Panc1 (cell line): ENCODE measurements at places on chromosomes 6 and 20.

- H3K36me3 ChIP-seq = no peaks in the 10 kb centered on the region
- H3K27ac ChIP-seq = no peak overlapping the region
- no peaks in the 10 kb centered on the region for H3K27me3 ChIP-seq
- H3K4me3 ChIP-seq = no peak overlapping the region
- no peak for DNase-seq
Measured at GRCh38 chr20:47066484-47067270, 172.0 kb downstream of the EYA2 start.

DNA sequence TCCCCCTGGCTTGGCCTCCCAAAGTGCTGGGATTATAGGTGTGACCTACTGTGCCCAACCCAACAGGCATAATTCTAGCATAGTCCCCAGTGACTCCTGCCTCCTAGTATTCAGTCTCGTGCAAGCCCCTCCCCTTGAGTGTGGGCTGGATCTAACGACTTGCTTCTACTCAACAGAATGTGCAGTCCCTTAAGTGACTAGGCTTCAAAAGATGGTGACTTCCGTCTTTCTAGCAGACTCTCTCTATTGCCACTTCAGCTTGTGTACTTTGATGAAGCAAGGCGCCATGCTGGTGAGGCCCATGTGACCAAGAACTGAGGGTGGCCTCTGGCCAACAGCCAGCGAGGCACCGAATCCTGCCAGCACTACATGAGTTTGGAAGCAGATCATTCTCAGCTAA lies 109.6 kb upstream of the TRAF3IP2 start:
- no peaks in the 10 kb centered on the region for H3K36me3 ChIP-seq
- no peaks in the 10 kb centered on the region; the same call in 1 of the 2 replicates for H3K27me3 ChIP-seq
- no peak for DNase-seq
- no peak overlapping the region for H3K27ac ChIP-seq

DNA sequence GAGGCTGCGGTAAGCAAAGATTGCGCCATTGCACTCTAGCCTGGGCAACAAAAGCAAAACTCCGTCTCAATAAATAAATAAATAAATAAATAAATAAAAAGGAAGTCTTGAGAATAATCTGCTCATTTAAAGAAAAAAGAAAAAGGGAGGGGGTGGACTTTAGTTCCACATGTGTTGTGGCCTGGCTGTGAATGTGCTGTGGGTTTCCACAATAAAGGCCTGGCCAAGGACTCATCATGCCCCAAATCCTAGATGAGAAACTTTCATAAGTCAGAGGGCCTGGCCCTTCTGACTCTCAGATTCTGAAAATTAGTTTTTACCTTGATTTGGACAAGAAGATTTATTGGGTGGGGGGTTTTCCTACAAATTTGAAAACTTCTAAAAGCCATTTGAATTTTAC lies 48.4 kb downstream of the RIOK1 start:
- no peaks in the 10 kb centered on the region for H3K4me1 ChIP-seq
- H3K36me3 ChIP-seq = no peaks in the 10 kb centered on the region
- no peak overlapping the region for H3K27ac ChIP-seq
- H3K4me3 ChIP-seq = no peak overlapping the region
- H3K27me3 ChIP-seq = no peaks in the 10 kb centered on the region

GRCh38 chr6:21614226-21614625 lies 20.7 kb downstream of the SOX4 start:
- DNase-seq = no peak
- peaks cover 2% of the 10 kb centered on the region; the same call in 1 of the 2 replicates for H3K4me1 ChIP-seq
- no peak overlapping the region for H3K27ac ChIP-seq
- H3K36me3 ChIP-seq = no peaks in the 10 kb centered on the region
- no peaks in the 10 kb centered on the region for H3K27me3 ChIP-seq

GRCh38 chr6:47713200-47713599 lies 14.8 kb downstream of the ADGRF4 start:
- H3K36me3 ChIP-seq = no peaks in the 10 kb centered on the region
- no peaks in the 10 kb centered on the region for H3K27me3 ChIP-seq
- no peak overlapping the region for H3K27ac ChIP-seq
- no peaks in the 10 kb centered on the region for H3K4me1 ChIP-seq
- H3K4me3 ChIP-seq = no peak overlapping the region

DNA sequence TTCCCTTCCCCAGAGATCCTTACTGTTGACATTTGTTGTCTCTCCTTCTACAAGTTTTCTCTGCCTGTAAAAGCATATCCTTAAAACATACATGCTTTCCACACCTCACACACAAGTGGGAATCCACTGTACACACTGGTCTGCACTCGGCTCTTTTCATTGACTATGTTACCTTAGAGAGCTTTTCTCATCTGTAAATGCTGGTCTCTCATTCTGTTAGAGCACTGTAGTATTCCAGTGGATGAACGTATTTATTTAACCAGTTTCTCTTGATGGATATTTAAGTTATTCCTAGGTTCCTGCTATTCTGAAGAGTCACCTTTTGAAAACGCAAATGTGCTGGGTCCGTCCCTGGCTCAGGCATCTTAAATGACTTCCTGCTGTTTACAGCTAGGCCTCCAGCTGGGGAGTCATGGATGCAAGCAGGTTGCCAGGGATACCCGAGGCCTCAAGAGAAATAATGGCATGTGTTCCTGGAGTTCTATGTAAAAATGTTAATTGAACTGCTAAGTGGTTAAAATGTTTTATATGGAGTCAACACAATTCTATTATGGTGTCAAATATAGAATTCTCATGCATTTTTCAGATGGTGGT lies 61.1 kb upstream of the TGM3 start:
- H3K27me3 ChIP-seq = no peaks in the 10 kb centered on the region
- H3K36me3 ChIP-seq = no peaks in the 10 kb centered on the region
- no peak for DNase-seq
- H3K4me3 ChIP-seq = no peak overlapping the region
- no peak overlapping the region for H3K27ac ChIP-seq

DNA sequence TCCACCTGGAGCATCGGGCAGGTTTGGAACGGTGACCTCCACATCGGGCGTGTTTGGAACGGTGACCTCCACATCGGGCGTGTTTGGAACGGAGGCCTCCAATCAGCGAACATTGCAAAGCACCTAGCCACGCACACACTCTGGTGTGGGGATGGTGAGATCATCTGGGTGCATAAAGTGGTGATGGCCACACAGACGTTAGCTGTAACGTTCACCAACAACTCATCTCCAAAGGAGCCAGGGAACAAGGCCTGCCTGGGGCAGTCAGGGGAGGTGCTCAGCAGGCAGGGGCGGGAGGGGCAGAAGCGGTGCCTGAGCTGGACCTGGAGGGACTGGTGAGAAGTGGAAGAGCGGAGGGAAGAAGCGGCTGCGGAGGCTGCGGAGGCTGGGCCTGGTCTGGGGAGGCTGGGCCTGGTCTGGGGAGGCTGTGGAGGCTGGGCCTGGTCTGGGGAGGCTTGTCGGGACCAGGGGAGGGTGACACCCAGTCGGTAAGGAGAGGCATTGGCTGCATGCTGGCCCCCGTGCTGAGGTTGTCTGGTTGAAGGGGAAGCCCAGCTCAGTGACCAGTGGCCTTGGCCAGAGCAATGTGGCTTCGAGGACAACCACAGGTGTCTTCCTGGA lies 89.9 kb downstream of the PSMB1 start:
- H3K27ac ChIP-seq = no peak overlapping the region
- no peak overlapping the region for H3K4me3 ChIP-seq
- peaks cover 16% of the 10 kb centered on the region for H3K27me3 ChIP-seq
- H3K36me3 ChIP-seq = no peaks in the 10 kb centered on the region

DNA sequence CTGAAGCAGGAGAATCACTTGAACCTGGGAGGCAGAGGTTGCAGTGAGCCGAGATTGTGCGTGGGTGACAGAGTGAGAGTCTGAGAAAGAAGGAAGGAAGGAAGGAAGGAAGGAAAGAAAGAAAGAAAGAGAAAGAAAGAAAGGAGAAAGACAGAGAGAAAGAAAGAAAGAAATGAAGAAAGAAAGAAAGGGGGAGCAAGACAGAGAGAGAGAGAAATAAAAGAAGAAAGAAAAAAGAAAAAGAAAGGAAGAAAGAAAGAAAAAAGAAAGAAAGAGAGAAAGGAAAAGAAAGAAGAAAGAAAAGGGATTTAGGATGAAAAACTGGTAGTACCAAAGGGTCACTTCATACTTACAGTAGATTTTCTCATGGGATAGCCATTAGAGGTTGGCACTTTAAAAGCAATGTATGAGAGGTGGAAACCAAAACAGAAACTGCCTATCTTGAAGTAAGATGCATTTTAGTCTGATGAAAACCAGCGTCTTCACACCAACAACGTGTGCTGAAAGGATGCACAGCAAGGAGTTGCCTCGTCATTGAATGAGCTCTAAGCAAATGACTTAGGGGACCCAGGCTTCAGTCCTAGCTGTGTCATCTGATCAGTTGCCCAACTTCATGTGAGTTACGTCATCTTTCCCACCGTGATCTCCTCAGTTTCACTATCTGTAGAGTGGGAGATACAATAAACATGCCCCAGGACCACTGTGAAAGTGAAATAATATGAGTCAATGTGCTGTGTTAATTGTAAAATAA lies 133.9 kb upstream of the NEDD9 start:
- no peaks in the 10 kb centered on the region for H3K4me1 ChIP-seq
- H3K36me3 ChIP-seq = no peaks in the 10 kb centered on the region
- H3K27me3 ChIP-seq = no peaks in the 10 kb centered on the region; the same call in 1 of the 2 replicates
- H3K4me3 ChIP-seq = no peak overlapping the region
- no peak for DNase-seq

GRCh38 chr6:33762713-33763112 lies 16.0 kb upstream of the IP6K3 start:
- no peaks in the 10 kb centered on the region for H3K36me3 ChIP-seq
- H3K4me3 ChIP-seq = no peak overlapping the region
- DNase-seq = no peak
- no peaks in the 10 kb centered on the region for H3K27me3 ChIP-seq
- H3K4me1 ChIP-seq = peaks cover 15% of the 10 kb centered on the region

- DNase-seq = no peak
- H3K27me3 ChIP-seq = peaks cover 11% of the 10 kb centered on the region
- H3K4me3 ChIP-seq = no peak overlapping the region
- H3K27ac ChIP-seq = no peak overlapping the region
- H3K4me1 ChIP-seq = no peaks in the 10 kb centered on the region
Measured at GRCh38 chr20:1001116-1001515, 995 bp downstream of the RSPO4 start.

GRCh38 chr20:38573413-38573812 lies 7.6 kb upstream of the ADIG start:
- H3K4me3 ChIP-seq = no peak overlapping the region
- no peaks in the 10 kb centered on the region for H3K4me1 ChIP-seq
- peaks cover 30% of the 10 kb centered on the region for H3K36me3 ChIP-seq
- H3K27ac ChIP-seq = no peak overlapping the region

GRCh38 chr6:62978920-62979319 lies 232.3 kb upstream of the FKBP1C start:
- H3K4me3 ChIP-seq = no peak overlapping the region
- no peaks in the 10 kb centered on the region for H3K36me3 ChIP-seq
- no peaks in the 10 kb centered on the region for H3K4me1 ChIP-seq
- H3K27me3 ChIP-seq = no peaks in the 10 kb centered on the region
- H3K27ac ChIP-seq = no peak overlapping the region
- DNase-seq = no peak

GRCh38 chr6:50899306-50899870 lies 80.7 kb downstream of the TFAP2B start:
- no peaks in the 10 kb centered on the region for H3K27me3 ChIP-seq
- H3K4me1 ChIP-seq = no peaks in the 10 kb centered on the region
- H3K36me3 ChIP-seq = no peaks in the 10 kb centered on the region
- no peak for DNase-seq
- no peak overlapping the region for H3K27ac ChIP-seq

GRCh38 chr6:3157131-3157933 lies at the start of gene TUBB2A:
Gene TUBB2A, minus strand, starts transcription at chr6:3157544. Its CDS starts 81 bp downstream, at chr6:3157463.
- no peak for DNase-seq
- peak within 1 kb of the TSS; percentile 76 for H3K4me3 ChIP-seq
- H3K36me3 ChIP-seq = no peaks in the 10 kb centered on the region; the same call in 1 of the 2 replicates
- H3K4me1 ChIP-seq = peaks cover 15% of the 10 kb centered on the region

GRCh38 chr6:167849846-167850459 lies 23.2 kb downstream of the AFDN start:
- peak overlapping the region; percentile 28 for H3K4me3 ChIP-seq
- no peaks in the 10 kb centered on the region; the same call in 1 of the 2 replicates for H3K36me3 ChIP-seq
- H3K27me3 ChIP-seq = no peaks in the 10 kb centered on the region

GRCh38 chr6:36028877-36029324 lies 1.3 kb downstream of the MAPK14 start:
- DNase-seq = peak; percentile 42
- no peaks in the 10 kb centered on the region for H3K27me3 ChIP-seq
- H3K4me3 ChIP-seq = peak overlapping the region; percentile 91
- no peaks in the 10 kb centered on the region; the same call in 1 of the 2 replicates for H3K36me3 ChIP-seq
- H3K4me1 ChIP-seq = peaks cover 15% of the 10 kb centered on the region

GRCh38 chr20:63894358-63895201 lies at the start of gene DNAJC5:
Gene DNAJC5, plus strand, starts transcription at chr20:63895126. Its CDS starts 33,220 bp downstream, at chr20:63928346.
- peak within 1 kb of the TSS; percentile 74 for H3K4me3 ChIP-seq
- DNase-seq = no peak
- H3K27ac ChIP-seq = peak within 1 kb of the TSS; percentile 91
- H3K36me3 ChIP-seq = peaks cover 12% of the 10 kb centered on the region
- H3K4me1 ChIP-seq = peaks cover 19% of the 10 kb centered on the region

DNA sequence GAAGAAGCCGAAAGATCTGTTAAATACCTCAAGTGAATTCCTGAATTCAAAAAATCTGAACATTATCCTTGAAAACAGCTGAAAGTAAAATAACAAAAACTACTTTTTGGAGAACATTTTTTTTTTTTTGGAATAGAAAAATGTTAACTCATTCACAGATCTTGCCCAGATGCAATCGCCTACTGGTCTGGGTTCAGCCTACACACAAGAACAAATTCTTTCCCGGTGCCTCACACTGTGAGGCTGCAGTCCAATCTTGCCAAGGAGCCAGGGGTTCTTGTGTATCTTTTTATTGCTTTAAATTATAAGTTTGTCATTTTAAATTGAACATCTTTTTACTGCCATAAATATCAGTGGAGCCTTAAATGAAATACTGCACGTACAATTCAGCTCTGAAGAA lies 41.2 kb upstream of the TMEM200A start:
- no peak overlapping the region for H3K27ac ChIP-seq
- H3K4me3 ChIP-seq = no peak overlapping the region
- H3K4me1 ChIP-seq = no peaks in the 10 kb centered on the region
- no peaks in the 10 kb centered on the region for H3K27me3 ChIP-seq
- H3K36me3 ChIP-seq = no peaks in the 10 kb centered on the region

DNA sequence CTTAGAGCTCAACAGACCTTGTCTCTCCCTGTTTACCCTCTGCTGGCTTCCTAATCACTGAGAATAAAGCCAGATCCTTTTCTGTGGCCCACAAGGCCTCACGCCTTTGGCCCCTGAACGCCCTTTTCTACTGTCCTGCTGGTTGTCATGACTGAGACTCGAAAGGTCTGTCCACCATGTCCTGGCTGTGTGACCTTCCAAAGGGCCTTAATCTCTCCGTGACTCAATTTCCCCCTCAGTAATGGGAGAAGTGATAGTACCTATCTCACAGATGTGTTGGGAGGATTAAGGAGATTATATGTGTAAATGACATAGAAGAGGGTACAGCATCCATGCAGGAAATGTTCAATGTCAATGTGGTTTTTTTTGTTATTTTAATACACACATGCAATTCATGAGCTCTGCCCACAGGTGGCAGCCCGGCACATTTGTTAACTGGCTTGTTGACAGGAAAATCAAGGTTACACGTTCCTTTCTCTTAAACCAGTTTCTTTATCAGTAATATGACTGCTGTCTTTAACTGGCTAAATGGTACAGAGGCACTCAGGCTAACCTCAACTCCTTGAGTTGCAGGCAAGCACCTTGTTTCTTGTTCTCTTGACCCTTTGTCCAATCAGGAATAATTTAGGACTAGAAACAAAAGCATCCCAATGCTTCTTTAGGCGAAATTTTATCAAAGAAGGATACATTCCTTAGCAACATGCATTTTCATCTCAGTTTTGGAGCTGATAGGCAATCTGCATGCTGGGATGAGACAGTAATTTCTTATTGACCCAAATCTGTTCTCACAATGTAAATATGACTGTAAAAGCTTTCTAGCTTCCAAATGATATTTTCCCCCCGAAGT lies 16.6 kb downstream of the SLC22A1 start:
- DNase-seq = peak; percentile 39
- no peaks in the 10 kb centered on the region for H3K4me1 ChIP-seq
- H3K4me3 ChIP-seq = no peak overlapping the region
- H3K27me3 ChIP-seq = no peaks in the 10 kb centered on the region
- H3K36me3 ChIP-seq = no peaks in the 10 kb centered on the region
